Heart left ventricle (tissue), 16 donors: ENCODE measurements at places on chromosomes 12 and 14. TPM values are rescaled to one million over a fixed set of nuclear protein-coding genes. Genes with fewer than 3 reads are reported as not detected.
A peak's percentile ranks its signal among the peaks of the same experiment; 100 is the strongest.

The HOTAIR gene
- polyA plus RNA-seq = not detected

The POTEM gene
- not detected for polyA plus RNA-seq

The KRT5 gene
- not detected for polyA plus RNA-seq

GRCh38 chr12:30898846-30899245 is 27.7 kb upstream of the TSPAN11 start:
- no peak overlapping the region for H3K4me3 ChIP-seq
- DNase-seq = no peak
- no peaks in the 10 kb centered on the region for H3K36me3 ChIP-seq
- H3K27ac ChIP-seq = no peak overlapping the region

GRCh38 chr14:68552602-68553001 is 240.3 kb downstream of the ZFP36L1 start:
- no peaks in the 10 kb centered on the region for H3K36me3 ChIP-seq
- peak overlapping the region; percentile 34 for H3K27ac ChIP-seq
- no peaks in the 10 kb centered on the region for H3K27me3 ChIP-seq
- H3K4me3 ChIP-seq = no peak overlapping the region

GRCh38 chr12:123991372-123991951 is 18.4 kb downstream of the ZNF664 start:
- no peaks in the 10 kb centered on the region for H3K27me3 ChIP-seq
- H3K4me1 ChIP-seq = peaks cover 12% of the 10 kb centered on the region
- H3K36me3 ChIP-seq = no peaks in the 10 kb centered on the region

DNA sequence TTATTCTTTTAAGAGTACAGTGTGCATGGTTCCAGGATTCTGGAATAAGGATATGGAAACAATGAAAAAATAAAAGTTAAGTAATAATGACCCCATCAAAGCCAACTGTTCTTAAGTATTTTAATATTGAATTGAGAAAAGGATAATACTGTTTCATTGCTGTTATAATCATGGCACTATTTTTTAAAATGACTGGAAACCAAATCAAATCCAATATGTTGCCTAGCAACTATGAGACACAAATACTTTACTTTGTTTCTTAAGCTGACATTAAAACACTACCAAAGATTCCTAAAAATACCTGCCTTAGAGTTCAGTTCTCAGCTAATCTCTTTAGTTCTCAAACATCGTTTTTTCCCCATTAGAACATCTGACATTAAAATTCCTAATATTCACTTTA is 66.4 kb upstream of the OTOGL start:
- no peak overlapping the region for H3K27ac ChIP-seq
- DNase-seq = no peak
- no peaks in the 10 kb centered on the region for H3K27me3 ChIP-seq
- H3K36me3 ChIP-seq = no peaks in the 10 kb centered on the region

- H3K27ac ChIP-seq = no peak overlapping the region
- H3K36me3 ChIP-seq = no peaks in the 10 kb centered on the region
- no peak for DNase-seq
- H3K4me3 ChIP-seq = no peak overlapping the region
- no peaks in the 10 kb centered on the region for H3K4me1 ChIP-seq
- H3K27me3 ChIP-seq = no peaks in the 10 kb centered on the region
Measured at GRCh38 chr12:101490286-101490920, 15.3 kb downstream of the SPIC start.

GRCh38 chr14:79576424-79576823 is 634.9 kb downstream of the DIO2 start:
- no peak for DNase-seq
- no peaks in the 10 kb centered on the region for H3K36me3 ChIP-seq
- no peaks in the 10 kb centered on the region for H3K27me3 ChIP-seq
- H3K27ac ChIP-seq = no peak overlapping the region

GRCh38 chr12:87280893-87281292 is 748.3 kb downstream of the C12orf50 start:
- no peaks in the 10 kb centered on the region for H3K27me3 ChIP-seq
- H3K4me3 ChIP-seq = no peak overlapping the region
- no peaks in the 10 kb centered on the region for H3K4me1 ChIP-seq
- no peak for DNase-seq
- H3K27ac ChIP-seq = no peak overlapping the region
- no peaks in the 10 kb centered on the region for H3K36me3 ChIP-seq

- H3K36me3 ChIP-seq = no peaks in the 10 kb centered on the region
- no peak for DNase-seq
- H3K4me3 ChIP-seq = no peak overlapping the region
- H3K4me1 ChIP-seq = peaks cover 40% of the 10 kb centered on the region
- H3K27ac ChIP-seq = no peak overlapping the region
Measured at GRCh38 chr12:50515587-50515986, 10.8 kb downstream of the DIP2B start.

DNA sequence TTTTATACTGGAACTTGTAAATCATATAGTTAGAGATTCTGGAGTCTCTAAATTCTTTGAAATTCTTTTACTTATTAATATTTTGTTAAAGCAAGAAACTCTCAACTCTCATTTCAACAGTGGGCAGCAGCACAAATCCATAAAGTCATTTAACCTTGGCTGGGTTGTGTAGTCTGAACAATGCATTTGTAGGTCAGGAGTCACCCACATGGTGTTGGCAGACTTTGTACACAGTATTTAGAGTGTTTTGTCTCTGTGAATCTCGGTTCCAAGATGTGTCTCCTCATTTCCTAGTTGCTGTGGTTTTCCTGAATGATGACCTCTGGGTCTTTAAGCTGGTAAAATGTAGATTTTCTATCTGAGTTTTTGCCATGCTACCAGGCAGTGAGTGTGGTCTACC is 20.8 kb upstream of the STRAP start:
- DNase-seq = no peak
- H3K27ac ChIP-seq = no peak overlapping the region
- H3K27me3 ChIP-seq = peaks cover 6% of the 10 kb centered on the region
- no peak overlapping the region for H3K4me3 ChIP-seq
- H3K36me3 ChIP-seq = no peaks in the 10 kb centered on the region
- no peaks in the 10 kb centered on the region for H3K4me1 ChIP-seq

GRCh38 chr14:50000380-50001150 is 107.7 kb downstream of the ARF6 start:
- no peaks in the 10 kb centered on the region for H3K27me3 ChIP-seq
- no peak overlapping the region for H3K4me3 ChIP-seq
- peak overlapping the region; percentile 59 for H3K27ac ChIP-seq
- peaks cover 36% of the 10 kb centered on the region for H3K4me1 ChIP-seq

- no peak for DNase-seq
- no peak overlapping the region for H3K4me3 ChIP-seq
- no peaks in the 10 kb centered on the region for H3K4me1 ChIP-seq
- no peaks in the 10 kb centered on the region for H3K36me3 ChIP-seq
- no peaks in the 10 kb centered on the region for H3K27me3 ChIP-seq
Measured at GRCh38 chr14:78202163-78202562, 32.0 kb downstream of the NRXN3 start.
